Smooth muscle cell of bladder (primary cell): ENCODE measurements at places on chromosomes 2 and 18. TPM values are rescaled to one million over a fixed set of nuclear protein-coding genes. Genes with fewer than 3 reads are reported as not detected.

The GNLY gene
- not detected in 2 replicates for total RNA-seq

The CHRND gene
- not detected in 2 replicates for total RNA-seq

The CAPN13 gene
- not detected in 2 replicates for total RNA-seq

The C2orf80 gene
- total RNA-seq = not detected in 2 replicates

The RAPGEF4 gene
- total RNA-seq = 0.43 and 1.9 TPM in 2 replicates

The MREG gene
- 0.71 and 1.2 TPM in 2 replicates for total RNA-seq

The TTR gene
- not detected in 2 replicates for total RNA-seq
